ENCODE measurements at places on chromosomes 13 and 19.

GRCh38 chr13:32334671-32335070 is 19.4 kb downstream of the BRCA2 start:
- DNase-seq = no peak

GRCh38 chr13:40217675-40218074 is 448.8 kb downstream of the FOXO1 start:
- DNase-seq = no peak

- no peak for DNase-seq
Measured at GRCh38 chr13:25673711-25674110, 301.9 kb downstream of the ATP8A2 start.

GRCh38 chr19:810883-811489 is 10.8 kb downstream of the PLPPR3 start:
- DNase-seq = no peak

Measured in ureter (tissue), 1 donor.